NCI-H1694 treated with DMSO at 0.1 percent for 48 hours (cell line): ENCODE measurements at places on chromosomes 6 and 20.

DNA sequence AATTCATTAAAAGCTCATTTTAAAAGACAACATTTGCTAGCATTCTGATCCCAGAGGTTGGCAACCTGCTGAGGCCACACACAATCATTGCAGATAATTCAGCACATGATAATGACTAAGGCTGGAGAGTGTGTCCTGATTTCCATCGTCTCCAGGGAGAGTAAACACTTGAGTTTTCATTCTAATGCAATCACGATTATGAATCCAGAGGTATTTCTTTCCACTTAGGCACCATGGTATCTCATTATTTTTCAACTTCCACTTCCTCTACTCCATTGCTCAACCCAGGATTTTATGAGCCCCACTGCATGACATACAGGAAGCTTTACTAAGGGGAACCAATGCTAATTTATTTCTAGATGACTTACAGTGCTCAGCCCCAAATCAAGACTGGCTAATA lies 273.8 kb upstream of the AGPAT4 start:
- no peak for DNase-seq

- DNase-seq = no peak
Measured at GRCh38 chr6:13384506-13384905, 56.2 kb upstream of the TBC1D7 start.

DNA sequence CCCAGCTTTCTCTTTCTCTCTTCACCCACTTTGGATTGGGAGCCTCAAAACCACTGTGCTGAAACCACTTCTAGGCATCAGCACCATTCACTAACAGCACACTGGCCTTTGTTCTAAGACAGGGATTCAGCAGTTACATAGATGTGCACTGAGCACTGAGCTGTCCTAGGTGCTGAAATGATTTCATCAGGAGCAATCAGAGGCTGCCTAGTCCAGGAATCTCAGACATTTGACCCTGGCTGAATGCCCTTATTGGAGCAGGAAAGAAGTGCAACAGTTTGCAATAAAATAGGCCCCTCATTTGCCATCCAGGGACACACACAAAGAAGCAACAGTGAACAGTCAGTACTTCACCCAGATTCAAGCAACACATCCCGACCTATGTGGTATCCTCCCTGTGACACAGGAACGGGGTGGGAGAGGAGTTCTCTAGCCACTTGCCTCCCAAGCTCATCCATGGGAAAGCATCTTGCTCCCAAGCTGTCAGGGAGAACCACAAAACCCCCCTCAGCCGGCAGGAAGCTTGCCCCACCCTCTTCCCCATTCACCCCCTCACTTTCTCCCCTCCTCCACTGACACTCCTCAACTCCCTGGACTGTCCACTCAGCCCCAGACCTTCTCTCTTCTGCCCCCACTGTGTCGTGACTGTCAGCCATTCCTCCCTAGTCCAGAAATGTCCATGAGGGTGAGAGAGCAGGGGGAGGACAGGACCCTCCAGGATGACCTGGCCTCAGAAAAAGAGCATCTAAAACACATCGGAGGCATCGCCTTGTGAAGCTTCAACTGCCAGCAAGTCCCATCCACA lies 304.4 kb downstream of the PREX1 start:
- DNase-seq = no peak

DNA sequence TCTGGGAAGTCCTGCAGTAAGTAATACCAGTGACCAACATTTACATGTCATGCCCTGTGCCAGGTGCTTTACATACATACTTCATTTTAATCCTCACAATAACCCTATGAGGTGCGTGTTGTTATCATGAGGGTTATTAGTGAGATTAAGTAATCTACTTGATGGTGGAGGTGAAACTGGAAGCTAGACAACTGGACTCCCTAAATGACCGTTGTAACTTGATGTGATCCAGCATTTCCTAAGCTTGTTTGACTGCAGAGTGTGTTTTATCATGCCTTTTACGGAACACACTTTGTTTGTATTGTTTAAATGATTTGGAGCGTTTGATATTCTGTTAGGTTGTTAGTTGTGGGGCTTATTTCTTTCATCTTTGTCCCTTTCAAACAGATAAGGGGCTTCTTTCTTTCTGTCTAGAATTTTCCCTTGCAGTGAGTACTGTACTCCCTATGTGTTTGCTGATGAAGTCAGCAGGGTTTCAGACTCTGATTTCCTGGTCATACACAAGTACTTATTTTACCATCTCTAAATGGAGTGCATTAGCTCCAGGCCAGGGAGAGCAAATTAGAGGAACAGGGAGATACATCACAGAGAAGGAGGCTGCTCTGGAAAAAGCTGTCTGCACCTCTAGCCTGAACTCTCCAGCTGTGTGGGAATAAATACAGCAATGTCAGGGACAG lies 29.7 kb downstream of the CHMP4B start:
- no peak for DNase-seq

- no peak for DNase-seq
Measured at GRCh38 chr20:22387452-22387851, 196.9 kb downstream of the FOXA2 start.
